ENCODE measurements at places on chromosomes 5 and 9.

DNA sequence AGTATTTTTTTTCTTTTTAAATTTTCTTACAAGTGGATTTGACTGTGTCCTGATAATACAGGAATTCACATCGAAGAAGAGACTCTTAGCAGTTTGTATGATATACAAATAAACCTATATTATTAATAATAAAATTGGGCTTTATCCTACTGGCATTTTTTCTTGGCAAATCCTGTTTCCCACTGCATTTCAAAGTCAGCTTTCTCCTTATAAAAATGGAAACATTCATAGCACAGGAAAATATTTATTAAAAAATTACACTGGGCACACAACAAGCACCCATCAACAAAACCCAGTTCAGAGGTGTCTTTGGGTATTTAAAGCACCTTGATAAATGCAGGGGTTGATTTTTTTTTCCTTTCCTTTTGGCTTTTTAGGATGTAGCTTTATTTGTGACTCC, 200.9 kb downstream of the MEF2C start:
- no peak for DNase-seq

- no peak for DNase-seq
These were observed 41.7 kb downstream of the RETREG1 start for GRCh38 chr5:16574789-16575721.

- no peak for DNase-seq
These were observed 427.8 kb downstream of the KDM4C start for GRCh38 chr9:7185612-7186011.

- no peak for DNase-seq
These were observed 145.1 kb downstream of the MARCHF11 start for GRCh38 chr5:16034319-16035001.

GRCh38 chr9:136686794-136687711, at the start of gene AGPAT2:
Gene AGPAT2, minus strand, starts transcription at chr9:136687457. Its CDS starts 100 bp downstream, at chr9:136687357.
- peak; percentile 23 for DNase-seq

DNA sequence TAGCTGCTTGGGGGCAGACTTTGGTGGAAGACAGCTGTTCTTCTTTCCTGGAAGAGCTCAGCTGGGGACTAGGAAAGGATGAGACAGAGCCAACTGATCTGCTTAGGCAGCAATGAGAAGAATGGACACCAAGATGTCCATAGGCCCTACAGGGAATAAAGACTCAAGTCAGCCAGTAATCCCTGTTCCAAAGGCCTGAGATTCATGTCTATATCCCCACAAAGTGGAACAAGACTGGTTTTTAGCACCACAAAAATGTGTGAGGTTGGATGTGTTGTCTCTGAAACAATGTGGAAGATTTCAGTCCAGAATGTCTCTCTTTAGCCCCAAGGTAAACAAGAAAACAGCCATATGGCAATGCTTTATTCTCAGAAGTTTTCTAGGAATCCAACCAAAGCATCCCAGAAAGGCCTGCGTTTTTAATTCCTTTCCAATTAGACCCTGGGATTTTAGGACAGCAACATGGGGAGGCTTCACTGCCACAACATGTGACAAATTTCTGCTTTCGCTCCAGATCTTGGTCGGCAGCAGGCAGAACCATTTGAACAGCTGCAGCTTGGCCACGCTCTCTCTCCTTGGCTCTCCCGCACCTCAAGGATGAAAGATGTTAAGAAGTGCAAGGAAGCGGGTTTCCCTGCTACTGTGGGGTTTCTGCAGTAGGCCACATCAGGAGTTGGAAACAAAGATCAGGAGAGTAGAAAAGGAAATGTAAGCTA, 245.1 kb downstream of the FSTL4 start:
- no peak for DNase-seq

GRCh38 chr5:149735066-149735465, 5.0 kb downstream of the PPARGC1B start:
- DNase-seq, result no peak

- no peak for DNase-seq
These were observed 132.1 kb downstream of the COX7C start for GRCh38 chr5:86749841-86750240.

GRCh38 chr9:81902196-81902595, 26.0 kb upstream of the SPATA31D4 start:
- no peak for DNase-seq

GRCh38 chr9:115262477-115262876, 144.5 kb upstream of the TNC start:
- no peak for DNase-seq

DNA sequence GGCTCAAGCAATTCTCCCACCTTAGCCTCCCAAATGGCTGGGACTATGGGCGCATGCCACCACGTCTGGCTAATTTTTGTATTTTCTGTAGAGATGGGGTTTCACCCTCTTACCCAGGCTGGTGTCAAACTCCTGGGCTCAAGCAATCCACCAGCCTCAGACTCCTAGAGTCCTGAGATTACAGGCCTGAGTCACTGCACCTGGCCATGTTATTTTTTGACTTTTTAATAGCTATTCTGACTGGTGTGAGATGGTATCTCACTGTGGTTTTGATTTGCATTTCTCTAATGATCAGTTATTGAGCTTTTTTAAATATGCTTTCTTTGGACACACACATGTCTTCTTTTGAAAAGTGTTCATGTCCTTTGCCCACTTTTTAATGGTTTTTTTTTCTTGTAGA, 38.2 kb downstream of the FBXW2 start:
- DNase-seq, result no peak

DNA sequence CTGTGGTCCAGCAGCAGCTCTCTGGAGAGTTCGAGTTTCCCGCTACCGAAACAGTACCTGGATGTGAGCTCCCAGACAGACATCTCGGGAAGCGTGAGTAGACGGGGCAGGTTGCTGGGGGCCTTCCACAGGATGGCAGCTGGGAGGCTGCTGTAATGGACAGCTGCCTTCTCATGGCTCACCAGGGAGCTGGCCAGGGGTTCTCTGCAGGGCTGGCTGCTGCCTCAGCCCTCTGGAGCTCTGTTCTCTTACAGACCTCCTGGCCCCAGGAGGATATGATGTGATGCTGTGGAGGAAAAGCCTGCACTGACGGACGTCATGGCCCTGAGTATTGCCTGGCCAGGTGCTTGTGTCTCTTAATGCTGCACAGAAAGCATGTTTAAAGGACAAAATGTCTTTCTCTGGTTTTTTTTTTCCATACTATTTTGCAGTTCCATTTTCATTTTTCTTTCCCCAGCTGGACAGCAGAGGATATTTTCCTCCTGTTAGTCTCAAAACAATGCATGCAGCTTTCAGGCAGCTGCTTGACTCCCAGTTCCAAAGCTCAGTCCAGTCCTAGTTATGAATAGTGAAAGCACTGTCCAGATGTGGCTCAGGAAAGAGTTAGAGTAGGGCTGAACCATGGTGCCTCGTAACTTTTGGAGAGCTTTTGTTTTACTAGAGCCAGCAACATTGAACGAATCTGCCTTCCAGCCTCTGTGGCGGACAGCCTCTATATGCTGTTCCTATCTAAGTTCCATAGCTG, 77.5 kb upstream of the RARS1 start:
- DNase-seq, result no peak

- DNase-seq, result no peak
These were observed 279.2 kb upstream of the IRX2 start for GRCh38 chr5:3030511-3031165.

DNA sequence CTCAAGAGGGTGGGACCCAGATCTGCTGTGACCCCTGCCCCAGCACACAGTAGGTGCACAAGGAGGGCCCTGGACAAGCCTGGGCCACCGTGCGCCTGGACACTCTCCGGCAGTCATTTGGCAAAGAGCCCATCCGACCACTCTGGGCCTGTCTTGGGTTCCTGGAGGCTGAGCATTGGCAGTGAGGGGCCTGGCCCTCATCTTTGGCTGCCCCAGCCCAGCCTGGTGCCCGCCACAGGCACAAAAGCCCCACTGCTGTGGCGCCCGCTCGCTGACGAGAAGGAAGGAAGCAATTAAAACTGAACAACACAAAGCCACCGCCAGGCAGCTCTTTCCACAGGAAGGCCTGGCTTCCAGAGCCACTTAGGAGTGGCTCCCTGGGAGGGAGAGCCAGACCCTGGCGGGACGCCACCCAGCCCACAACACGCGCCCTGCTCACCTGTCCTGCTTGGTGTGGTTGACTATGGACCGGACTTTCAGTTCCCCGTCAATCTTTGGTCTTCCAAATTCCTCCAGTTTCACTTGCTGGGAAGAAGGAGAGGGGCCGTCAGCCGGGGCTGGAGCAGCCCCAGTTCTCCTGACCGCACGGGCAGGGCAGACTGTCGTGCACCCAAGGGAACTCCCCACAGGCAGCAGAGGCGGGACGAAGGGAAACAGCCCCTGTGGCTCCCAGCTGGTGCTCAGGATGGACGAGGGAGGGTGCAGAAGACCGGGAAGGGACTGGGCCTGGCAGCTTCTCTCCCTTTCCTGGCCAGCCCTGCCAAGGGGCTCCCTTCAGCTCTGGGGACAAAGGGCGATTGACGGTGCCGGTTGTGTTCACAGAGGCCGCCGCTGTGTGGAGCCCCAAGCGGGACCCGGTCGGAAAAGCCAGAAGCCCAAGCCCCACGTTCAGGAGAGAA, 50.9 kb upstream of the SARDH start:
- no peak for DNase-seq

DNA sequence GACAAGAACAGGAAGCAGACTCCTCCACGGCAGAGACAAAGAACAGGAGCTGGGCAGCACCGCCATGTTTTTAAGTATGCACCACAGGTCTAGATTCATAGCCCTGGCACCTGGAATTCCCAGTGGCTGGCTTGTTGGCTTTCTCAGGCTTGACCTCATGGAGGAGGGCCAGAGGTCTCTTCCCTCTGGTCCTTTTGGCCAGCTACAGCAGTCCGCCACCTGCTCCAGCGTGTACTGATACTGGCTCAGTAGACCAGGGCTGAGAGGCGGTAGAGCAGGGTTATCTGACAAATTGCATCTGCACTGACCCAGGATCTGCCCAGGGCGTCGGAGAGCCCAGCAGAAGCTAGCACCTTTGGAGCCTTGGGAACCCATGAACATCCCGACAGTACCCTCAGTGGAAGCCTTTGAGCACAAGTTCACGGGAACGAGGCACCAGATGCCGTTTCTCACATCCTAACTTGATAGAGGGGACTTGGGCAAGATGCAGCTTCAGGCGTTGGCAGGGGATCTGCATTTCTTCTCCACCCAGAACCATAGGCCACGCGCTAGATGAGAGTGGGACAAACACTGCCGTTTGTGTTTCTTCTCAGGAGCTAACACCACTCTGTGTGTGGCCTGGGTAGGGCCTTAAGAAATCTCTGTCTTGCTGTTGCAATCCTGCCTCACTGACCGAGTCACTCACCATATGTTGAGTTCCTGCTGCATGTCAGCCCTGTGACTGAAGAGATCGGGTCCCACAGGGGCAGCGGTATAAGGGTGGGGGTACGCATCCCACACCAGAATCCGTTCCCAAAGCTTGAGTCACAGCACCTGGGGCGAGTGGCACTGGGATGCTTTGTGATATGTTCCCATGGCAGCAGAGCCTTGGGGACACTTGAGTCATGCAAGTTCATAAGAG, 90.3 kb upstream of the OTULINL start:
- no peak for DNase-seq

- DNase-seq, result no peak
These were observed 92.8 kb downstream of the GABRG2 start for GRCh38 chr5:162160401-162160800.

DNA sequence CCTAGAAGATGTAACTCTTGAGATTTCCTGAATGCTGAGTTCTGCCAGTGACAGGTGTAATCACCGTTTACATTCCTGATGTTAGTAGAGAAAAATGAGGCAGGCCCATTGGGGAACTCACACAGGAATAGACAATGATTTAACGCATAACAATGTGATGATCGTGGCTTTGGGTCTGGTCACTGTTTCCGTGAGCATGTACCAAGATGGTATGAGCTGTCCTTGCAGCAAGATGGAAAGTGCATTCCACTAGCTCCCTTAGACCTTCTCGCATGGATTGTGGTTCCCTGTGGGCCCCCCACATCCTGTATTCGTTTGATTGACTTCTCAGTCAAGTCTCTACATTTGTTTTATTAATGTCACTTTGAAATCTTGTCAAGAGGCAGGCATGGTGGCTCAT, 124.0 kb upstream of the DAP start:
- DNase-seq, result no peak

GRCh38 chr5:167553511-167553910, 737.9 kb upstream of the WWC1 start:
- no peak for DNase-seq

DNA sequence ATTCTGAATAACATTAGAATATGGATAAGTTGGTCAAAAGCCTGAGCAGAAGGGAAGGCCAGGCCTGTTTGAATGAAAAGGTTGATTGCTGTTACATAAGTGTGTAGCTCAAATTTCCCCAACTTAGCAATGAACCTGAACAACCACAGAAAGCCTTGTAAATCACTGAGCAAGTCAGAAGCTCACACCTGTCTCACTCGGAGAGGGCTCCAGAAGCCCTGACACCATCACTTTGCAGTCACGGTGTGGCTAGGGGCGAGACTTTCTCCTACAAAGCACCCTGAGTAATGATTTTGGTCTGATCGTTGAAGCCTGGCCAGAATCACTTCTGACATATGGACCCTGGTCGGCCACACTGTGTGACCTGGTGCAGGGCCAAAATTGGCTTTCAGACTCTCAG, 62.0 kb downstream of the MTX3 start:
- no peak for DNase-seq

DNA sequence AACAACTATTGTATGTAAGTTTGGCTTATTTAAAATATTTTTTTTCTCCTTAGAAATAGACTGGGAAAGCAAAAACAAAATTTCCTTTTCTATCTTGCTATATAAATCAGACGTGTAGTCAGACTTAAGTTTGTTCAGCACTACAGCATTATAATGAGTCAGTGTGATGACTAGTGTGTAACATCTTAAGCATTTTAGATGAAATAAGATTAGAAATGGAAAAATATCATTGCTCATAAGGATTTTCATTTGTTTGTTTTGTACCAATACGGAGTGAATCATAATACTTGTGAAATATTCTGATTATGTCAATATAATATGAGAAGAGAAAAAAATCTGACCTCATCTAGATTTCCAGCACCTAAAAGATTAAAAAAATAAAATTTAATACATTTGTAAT, 64.7 kb upstream of the RICTOR start:
- DNase-seq, result no peak

GRCh38 chr9:71746023-71746757, 22.1 kb downstream of the CEMIP2 start:
- DNase-seq, result no peak

DNA sequence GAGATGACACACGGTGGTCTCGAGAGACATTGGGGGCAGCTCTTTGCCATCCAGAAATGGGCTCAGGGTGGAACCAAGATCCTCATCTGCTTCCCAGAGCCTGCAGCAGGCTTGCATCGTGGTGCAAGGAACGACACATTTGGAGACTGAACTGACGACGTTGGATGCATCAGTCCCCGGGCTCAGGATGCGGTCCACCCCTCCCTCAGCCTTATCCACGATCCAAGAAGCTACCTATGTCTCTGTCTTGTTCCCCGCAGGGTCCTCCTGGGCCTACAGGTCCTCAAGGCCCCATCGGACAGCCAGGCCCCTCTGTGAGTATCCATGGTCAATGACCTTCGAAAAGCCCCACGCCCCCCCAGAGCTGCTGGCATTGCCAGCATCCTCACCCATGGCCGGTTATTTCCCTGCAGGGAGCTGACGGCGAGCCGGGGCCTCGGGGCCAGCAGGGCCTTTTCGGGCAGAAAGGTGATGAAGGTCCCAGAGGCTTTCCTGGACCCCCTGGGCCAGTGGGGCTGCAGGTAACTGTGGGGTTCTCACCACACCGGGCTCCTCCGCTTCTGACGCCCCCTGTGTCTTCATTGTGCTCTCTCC, 69.4 kb upstream of the FCN2 start:
- DNase-seq, result no peak

All from central memory CD4-positive, alpha-beta T cell (primary cell).